ENCODE measurements at places on chromosomes 11 and 22. TPM values are rescaled to one million over a fixed set of nuclear protein-coding genes. Genes with fewer than 3 reads are reported as not detected.

- DNase-seq, result no peak
Measured at GRCh38 chr11:29022676-29023075, 914.5 kb downstream of the METTL15 start.

GRCh38 chr11:46642627-46643335 is 25.4 kb downstream of the ATG13 start:
- no peak for DNase-seq

GRCh38 chr11:11866203-11866602 is 24.4 kb downstream of the USP47 start:
- no peak for DNase-seq

DNA sequence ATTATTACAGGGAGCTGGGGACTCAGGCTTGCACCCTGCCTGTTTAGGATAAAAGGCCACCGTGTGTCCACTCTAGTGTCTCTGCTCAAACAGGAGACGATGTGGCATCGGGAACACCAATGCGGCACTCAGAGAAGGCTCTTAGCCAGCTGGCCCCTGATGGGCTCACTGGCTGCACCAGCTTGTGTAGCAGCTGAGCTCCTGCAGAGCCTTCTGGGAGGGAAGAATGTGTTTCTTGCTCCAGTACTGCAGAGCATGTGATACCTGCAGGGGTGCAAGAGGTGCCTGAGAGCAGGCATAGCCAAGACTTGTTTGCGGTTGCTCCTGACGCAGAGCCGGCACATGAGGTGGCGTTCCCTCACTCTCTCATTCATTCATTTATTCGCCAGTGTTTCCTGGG is 44.4 kb upstream of the KCNQ1OT1 start:
- DNase-seq, result no peak

DNA sequence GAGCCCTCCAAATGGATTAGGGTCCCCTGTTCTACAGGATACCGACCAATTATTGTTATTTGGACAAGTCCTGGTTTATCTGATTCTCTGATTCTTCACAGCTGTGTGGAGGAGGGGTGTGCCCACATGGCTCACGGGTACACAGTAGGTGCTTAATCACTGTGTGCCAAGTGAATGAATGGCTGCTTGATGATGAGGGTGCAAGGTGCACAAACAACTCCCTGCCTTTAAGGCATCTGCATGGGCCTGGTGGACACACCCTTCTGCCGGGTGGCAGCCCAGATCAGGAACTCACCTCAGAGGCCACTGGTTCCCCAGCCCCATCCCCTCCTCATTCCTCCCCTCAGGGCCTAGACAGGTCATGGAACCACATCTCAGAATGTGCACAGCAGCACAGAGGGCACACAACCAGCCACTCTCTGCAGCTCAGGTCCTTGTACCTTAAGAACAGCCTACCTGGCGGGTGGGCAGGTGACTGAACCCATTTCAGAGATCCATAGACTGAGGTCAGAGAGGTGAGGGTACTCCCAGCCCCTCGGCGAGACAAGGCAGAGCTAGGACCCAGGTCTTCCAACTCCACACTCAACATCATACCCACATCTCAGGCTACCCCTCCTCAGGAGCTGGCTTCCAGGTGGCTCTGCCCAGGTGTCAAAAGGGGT is 50.3 kb downstream of the SHANK2 start:
- no peak for DNase-seq

GRCh38 chr22:22948651-22949571 is 61.3 kb downstream of the IGLL5 start:
- no peak for DNase-seq

DNA sequence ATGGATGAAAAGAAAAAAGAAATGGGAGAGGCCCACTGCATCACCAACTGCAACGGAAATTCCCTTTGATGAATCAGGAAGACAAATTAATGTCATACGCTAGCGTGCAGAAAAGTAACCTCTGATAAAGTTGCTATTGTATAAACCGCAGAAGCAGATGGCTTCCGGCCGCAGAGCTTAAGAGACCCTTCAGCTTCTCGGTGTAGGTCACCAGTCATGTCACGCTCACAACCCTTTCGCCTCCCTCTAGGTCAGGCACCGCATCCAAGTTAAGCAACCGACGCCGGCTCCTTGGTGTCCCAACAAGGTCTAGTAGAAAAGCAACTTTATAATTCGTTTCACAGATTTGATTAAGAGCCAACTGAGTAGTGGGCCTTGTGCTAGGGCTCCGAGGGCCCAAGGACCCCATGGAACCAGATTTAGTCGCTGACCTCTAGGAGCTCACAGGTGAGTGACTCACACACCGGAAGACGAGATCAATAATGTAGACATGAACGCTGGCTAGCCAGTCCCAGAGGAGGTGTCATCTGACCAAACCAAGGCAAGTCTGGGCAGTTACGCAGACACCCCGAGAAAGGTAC is 1.2 kb upstream of the ZFP91 start:
- DNase-seq, result peak; percentile 77

DNA sequence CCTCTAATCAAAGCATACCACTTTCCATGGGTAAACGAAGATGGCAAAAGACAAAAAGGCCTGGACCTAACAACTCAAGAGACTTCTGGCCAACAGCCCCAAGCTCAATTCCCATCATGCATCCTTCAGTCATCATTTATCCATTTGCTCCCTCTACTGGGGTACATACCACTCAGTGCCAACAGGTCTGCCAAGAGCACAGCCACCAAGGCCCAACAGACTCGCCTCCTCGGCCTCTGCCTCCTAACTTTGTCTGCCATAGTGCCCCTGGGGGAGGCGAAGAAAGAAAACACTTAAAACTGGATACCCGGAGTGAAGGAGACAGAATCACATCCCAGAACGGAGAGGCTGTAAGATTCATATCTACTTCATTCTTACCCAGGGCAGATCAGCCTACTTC is 1.1 kb downstream of the HYOU1 start:
- no peak for DNase-seq

GRCh38 chr11:75827562-75827961 is 12.6 kb downstream of the UVRAG start:
- no peak for DNase-seq

DNA sequence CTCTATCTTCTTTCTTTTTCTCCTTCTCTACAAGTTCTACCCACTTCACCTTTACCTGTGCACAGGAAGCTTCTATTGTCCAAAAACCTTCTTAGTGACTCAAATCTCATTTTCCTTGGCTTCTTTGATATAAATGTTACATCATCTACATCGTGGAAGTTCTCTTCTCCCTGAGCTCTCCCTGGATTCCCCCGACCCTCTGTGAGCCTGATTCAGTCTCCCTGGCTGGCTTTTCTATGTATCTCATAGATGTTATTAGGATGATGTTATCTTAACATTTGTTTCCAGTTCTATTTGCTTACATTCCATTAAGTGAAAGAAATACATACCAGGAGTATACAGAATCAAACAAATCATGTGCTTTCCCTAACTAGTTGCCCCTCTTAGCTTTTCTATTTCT is 235.8 kb upstream of the PITPNB start:
- DNase-seq, result peak; percentile 15

- DNase-seq, result no peak
Measured at GRCh38 chr11:128552783-128553661, 34.3 kb downstream of the ETS1 start.

- DNase-seq, result no peak
Measured at GRCh38 chr11:82981852-82982251, 80.3 kb downstream of the DDIAS start.

GRCh38 chr11:36417154-36417553 is 92.9 kb downstream of the TRAF6 start:
- no peak for DNase-seq

DNA sequence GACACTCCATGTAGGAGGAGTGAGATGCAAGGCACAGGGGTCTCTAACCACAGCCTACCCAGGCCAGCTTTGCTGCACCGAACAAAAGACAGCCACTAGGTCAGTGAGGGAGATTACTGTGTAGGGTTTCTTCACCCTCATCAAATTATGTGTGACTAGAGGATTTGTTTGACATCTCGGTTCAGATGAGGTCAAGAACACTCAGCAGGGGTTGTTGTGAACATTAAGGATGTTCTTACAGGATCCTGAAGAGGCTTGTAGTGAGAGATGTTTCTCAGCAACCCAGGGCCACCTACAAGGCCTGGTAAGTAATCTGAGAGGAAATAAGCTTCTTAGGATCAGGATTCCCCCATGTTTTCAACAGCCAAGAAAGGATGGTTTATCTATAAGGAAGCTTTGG is 202.1 kb downstream of the NXPE2 start:
- DNase-seq, result no peak

DNA sequence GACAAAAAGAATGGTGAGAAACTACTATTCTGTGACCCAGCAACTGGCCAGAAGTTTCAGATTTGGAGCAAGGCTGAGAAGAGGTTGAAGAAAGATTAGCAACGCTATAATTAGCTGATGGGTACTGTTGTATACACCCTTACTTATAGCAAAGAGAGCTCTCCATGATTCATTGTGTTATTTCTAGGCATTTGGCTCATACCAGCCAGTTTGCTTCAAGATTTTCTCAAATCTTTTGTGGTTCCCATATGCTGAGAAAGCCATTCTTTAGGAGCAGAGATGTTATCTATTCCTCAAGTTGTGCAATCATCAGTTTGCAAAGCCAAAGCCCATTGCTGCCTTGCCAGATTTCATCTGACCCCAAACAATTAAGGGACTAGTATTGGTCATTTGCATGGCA is 179.4 kb downstream of the ETS1 start:
- DNase-seq, result no peak

GRCh38 chr11:108221911-108222573 is 396 bp downstream of the NPAT start:
- no peak for DNase-seq

GRCh38 chr11:88105951-88106350 is 69.3 kb downstream of the RAB38 start:
- no peak for DNase-seq

- DNase-seq, result no peak
Measured at GRCh38 chr11:88359114-88359513, 21.6 kb upstream of the CTSC start.

DNA sequence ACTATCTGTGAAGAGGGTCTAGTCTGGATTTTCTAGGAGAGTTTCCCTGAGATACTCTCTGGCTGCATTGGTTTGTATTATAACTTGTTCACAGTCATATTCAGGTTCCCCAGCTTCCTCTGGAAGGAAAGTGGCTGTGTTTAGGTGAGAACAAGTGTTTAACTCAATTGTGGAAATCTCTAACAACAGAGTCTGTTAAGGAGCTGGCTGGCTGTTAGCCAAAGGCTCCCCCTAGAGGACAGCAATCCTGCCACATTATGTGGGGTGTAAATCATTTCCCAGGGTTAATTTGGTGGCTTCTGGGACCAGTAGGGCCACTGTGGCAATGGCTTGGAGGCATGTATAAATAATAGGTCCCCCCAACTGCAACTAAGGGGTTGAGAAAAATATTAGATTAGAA is 18.4 kb downstream of the MS4A6E start:
- DNase-seq, result no peak

DNA sequence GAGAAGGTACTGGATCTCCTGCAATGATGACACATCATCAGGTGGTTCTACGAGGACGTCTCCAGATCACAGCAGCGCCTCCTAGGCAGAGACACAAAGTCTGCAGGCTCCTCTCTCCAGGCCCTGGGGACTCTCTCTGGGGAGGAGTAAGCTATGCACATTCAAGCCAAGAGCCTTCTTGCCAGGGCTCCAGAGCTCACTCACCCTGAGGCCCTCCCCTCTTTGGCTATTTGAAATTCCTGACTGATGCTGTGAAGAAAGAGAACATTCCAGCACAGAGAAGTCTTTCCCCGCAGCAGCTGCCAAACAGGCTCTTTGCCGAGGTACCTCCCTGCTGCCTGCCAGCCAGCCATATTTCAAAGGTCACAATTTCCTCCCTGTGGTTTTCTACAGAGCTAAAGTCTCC is 204.9 kb downstream of the CSNK2A3 start:
- DNase-seq, result no peak

GRCh38 chr22:37594237-37594636 is 14.3 kb upstream of the LGALS2 start:
- DNase-seq, result no peak

- DNase-seq, result no peak
Measured at GRCh38 chr11:25587496-25587895, 744.4 kb upstream of the ANO3 start.

DNA sequence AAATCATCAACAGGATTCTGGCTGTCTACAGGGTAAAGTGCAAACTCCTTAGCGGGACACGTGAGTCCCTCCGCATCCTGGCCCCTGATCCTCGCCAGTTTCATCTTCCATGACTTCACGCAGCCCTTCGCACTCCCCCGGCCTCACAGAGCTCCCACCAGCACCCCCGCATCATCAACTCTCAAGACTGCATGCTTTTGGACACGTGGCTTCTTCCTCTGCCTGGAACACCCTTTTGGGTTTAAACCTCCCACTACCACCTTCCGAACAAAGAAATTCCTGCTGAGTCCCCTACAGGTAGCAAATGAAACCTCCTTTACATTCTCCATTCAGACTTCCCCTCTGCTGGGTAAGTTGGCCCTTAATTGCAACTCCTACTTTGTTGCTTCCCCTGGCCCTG is 12.6 kb upstream of the EIF3M start:
- no peak for DNase-seq

DNA sequence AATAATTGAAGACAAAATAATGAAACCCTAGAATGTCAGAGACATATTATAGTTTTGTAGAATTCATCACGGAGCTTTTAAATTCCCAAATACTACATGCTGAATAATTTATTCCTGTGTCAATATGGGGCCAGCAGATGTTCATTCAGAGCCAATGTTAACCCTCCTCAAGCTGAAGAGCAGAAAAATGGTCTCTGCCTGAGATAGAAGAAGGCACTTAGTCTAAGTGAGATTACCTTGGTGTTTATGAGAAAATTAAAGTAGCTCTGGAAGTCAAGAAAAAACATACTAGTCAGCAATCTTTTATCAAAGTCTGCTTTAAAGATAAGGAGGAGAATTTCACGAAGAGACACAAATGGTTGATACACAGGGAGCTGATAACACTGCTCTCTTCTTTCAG is 328.2 kb downstream of the TTC28 start:
- no peak for DNase-seq

DNA sequence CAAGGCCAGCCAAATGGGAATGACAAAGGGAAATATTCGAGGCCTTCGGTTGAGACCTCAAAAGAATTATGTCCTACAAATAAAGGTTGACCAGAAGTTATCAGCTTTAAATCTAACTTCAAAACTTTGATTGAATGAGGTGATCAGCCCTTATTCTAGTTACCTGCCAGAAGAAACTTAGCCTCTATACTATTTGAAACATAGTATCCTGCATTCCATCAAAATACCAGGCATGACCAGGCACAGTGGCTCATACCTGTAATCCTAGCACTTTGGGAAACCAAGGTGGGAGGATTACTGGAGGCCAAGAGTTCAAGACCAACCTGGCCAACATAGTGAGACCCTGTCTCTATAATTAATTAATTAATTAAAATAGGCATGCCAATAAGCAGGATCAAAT is 44.3 kb upstream of the ADORA2A start:
- DNase-seq, result no peak

ATF4 gene
- polyA plus RNA-seq, result 936 TPM

LINC01488 gene
- polyA plus RNA-seq, result not detected

CALCA gene
- not detected for polyA plus RNA-seq

PARVG gene
- polyA plus RNA-seq, result 0.01 TPM

MGAT3 gene
- polyA plus RNA-seq, result 0.15 TPM

BRSK2 gene
- polyA plus RNA-seq, result 0.12 TPM

GSTT2B gene
- polyA plus RNA-seq, result 39.7 TPM

KRTAP5-2 gene
- polyA plus RNA-seq, result not detected

OR51B2 gene
- polyA plus RNA-seq, result not detected

VSIG10L2 gene
- polyA plus RNA-seq, result not detected

KDELR3 gene
- polyA plus RNA-seq, result 278 TPM

USH1C gene
- not detected for polyA plus RNA-seq

PNPLA5 gene
- polyA plus RNA-seq, result 0.11 TPM

VPREB3 gene
- polyA plus RNA-seq, result not detected
